ENCODE measurements at places on chromosomes 12 and 14. TPM values are rescaled to one million over a fixed set of nuclear protein-coding genes. Genes with fewer than 3 reads are reported as not detected.

ZFC3H1 gene
- total RNA-seq = 14.1 TPM

LRTM2 gene
- total RNA-seq = not detected

PEX5 gene
- 30.7 TPM for total RNA-seq

SAMD4A gene
- total RNA-seq = 12.4 TPM

P2RX7 gene
- total RNA-seq = 0.43 TPM

LRRC10 gene
- not detected for total RNA-seq

CFAP251 gene
- total RNA-seq = 16.4 TPM

TMPRSS12 gene
- not detected for total RNA-seq

TEX52 gene
- not detected for total RNA-seq

CLMN gene
- 7.2 TPM for total RNA-seq

KLRC2 gene
- total RNA-seq = not detected

CYP27B1 gene
- total RNA-seq = 3.2 TPM

RARG gene
- total RNA-seq = 65.4 TPM

MUCL1 gene
- not detected for total RNA-seq

DPPA3 gene
- not detected for total RNA-seq

MMP19 gene
- total RNA-seq = 0.24 TPM

TESPA1 gene
- not detected for total RNA-seq

SRGAP1 gene
- 3.1 TPM for total RNA-seq

FGD6 gene
- 36.9 TPM for total RNA-seq

EPYC gene
- total RNA-seq = not detected

DNAI7 gene
- not detected for total RNA-seq

ACSM4 gene
- total RNA-seq = not detected

HOXC6 gene
- total RNA-seq = 0.48 TPM

GLIPR1 gene
- total RNA-seq = 34.5 TPM

TBC1D30 gene
- 4.0 TPM for total RNA-seq

GALC gene
- 10.6 TPM for total RNA-seq

SCNN1A gene
- total RNA-seq = 110 TPM

BATF gene
- total RNA-seq = 10.0 TPM

INHBC gene
- not detected for total RNA-seq

STXBP6 gene
- not detected for total RNA-seq

MDGA2 gene
- total RNA-seq = not detected

KRT7 gene
- 1,618 TPM for total RNA-seq

RNU4-1 gene
- under 0.01 TPM for total RNA-seq

LRP1-AS gene
- not detected for total RNA-seq

SHMT2 gene
- 306 TPM for total RNA-seq

ADAM20 gene
- total RNA-seq = 0.43 TPM

CLEC14A gene
- 0.24 TPM for total RNA-seq

KLRC4 gene
- total RNA-seq = not detected

LYZ gene
- not detected for total RNA-seq

UNC79 gene
- under 0.01 TPM for total RNA-seq

VRTN gene
- not detected for total RNA-seq

AJUBA gene
- 250 TPM for total RNA-seq

RIPK3 gene
- 5.1 TPM for total RNA-seq

KRT74 gene
- not detected for total RNA-seq

SLC4A8 gene
- total RNA-seq = 0.48 TPM

RNASE7 gene
- 36.1 TPM for total RNA-seq

ADCY4 gene
- total RNA-seq = 1.7 TPM

TOMM20L gene
- total RNA-seq = not detected

KRT78 gene
- total RNA-seq = 1.3 TPM

FAM181A gene
- not detected for total RNA-seq

CELA1 gene
- not detected for total RNA-seq

COL2A1 gene
- 0.48 TPM for total RNA-seq

GUCY2C gene
- total RNA-seq = not detected

ZFHX2 gene
- under 0.01 TPM for total RNA-seq

IQSEC3 gene
- total RNA-seq = not detected

Measured in tracheal epithelial cell (primary cell).